Stimulated activated CD4-positive, alpha-beta T cell treated with anti-CD3 and anti-CD28 coated beads, Interleukin-1b, Interleukin-23, amount 100 ng/mL, for 24 hours (primary cell): ENCODE measurements at places on chromosomes 13 and 19.

DNA sequence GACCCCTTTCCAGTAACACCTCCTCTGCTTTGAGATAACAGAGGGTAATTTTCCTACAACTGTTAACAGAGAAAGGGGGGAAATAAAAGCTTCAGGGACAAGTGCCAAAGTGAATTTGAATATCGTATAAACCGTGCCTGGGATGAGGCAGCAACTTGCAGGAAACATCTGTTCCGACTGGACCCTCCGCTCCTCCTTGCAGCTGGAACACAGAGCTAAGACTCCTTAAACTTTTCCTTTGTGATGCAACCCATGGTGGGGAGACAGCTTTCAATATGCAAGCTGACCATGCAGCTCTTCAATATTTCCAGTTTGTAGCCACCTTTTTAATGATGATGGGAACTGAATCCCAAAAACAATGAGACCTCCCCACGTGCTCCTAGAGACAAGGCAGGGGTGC is 432.6 kb downstream of the ZNF536 start:
- DNase-seq, result no peak

- DNase-seq, result no peak
These were observed 20.3 kb downstream of the XPO4 start for GRCh38 chr13:20882206-20882605.

GRCh38 chr19:40367577-40368434 is 19.3 kb downstream of the PLD3 start:
- no peak for DNase-seq

- DNase-seq, result no peak
These were observed 254.4 kb upstream of the KLF12 start for GRCh38 chr13:74388626-74389025.

DNA sequence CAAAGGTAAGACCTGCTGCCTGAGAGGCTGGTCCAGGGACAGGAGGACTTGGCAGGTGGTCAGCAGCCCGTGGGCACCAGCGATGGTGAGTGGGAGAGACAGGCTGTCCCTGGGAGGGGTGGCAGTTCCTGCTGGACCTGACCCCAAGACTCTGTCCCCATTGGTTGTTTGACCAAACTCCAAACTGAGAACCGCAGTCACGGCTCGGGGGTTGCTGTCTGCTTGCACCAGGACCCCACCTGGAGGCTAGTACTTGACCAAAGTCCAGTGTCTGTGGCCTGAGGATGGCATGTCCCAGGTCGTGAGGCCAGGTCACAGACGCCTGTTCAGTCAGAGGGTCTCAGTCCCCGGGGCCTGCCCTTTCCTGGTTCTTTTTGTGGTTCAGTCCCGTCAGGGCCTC is 9.9 kb upstream of the ZNF14 start:
- DNase-seq, result no peak

- no peak for DNase-seq
These were observed 188.8 kb downstream of the POSTN start for GRCh38 chr13:37409756-37410155.

- DNase-seq, result no peak
These were observed 195.5 kb downstream of the KATNAL1 start for GRCh38 chr13:30111810-30112209.

- DNase-seq, result no peak
These were observed 1.9 kb downstream of the VSTM2B start for GRCh38 chr19:29527500-29528328.
